ENCODE measurements at places on chromosomes 2 and 18. TPM values are rescaled to one million over a fixed set of nuclear protein-coding genes. Genes with fewer than 3 reads are reported as not detected.

GCG gene
- not detected for total RNA-seq

SH3BP4 gene
- total RNA-seq, result 43.6 TPM

BOLL gene
- total RNA-seq, result not detected

MGAT4A gene
- total RNA-seq, result 2.4 TPM

TGFA gene
- 5.5 TPM for total RNA-seq

UGT1A5 gene
- not detected for total RNA-seq

TCF7L1 gene
- total RNA-seq, result 10.4 TPM

CYP27A1 gene
- 0.14 TPM for total RNA-seq

ABCB11 gene
- not detected for total RNA-seq

ZNF532 gene
- total RNA-seq, result 23.8 TPM

AOX1 gene
- 4.7 TPM for total RNA-seq
